ENCODE measurements at places on chromosomes 12 and 14.

- no peak for DNase-seq
Observed at GRCh38 chr14:54474232-54474793, 14.5 kb downstream of the GMFB start.

DNA sequence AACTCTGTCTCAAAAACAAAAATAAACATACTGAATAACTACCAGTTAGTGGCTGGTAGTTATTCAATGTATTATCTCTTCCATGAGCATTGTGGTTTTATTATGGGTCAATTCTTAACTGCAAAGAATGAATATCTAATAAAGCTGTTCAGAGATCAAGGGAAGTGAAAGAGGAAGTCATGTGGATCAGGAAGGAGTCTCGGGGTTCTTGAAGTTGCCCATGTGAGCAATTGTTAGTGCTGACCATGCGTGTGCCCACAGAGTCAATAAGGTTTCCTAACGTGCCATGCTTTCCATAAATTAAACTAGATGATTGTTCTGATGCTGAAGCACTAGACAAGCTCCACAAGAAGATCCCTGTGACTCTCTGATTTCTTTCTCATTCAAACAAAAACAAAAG is 136.5 kb upstream of the CPSF6 start:
- no peak for DNase-seq

DNA sequence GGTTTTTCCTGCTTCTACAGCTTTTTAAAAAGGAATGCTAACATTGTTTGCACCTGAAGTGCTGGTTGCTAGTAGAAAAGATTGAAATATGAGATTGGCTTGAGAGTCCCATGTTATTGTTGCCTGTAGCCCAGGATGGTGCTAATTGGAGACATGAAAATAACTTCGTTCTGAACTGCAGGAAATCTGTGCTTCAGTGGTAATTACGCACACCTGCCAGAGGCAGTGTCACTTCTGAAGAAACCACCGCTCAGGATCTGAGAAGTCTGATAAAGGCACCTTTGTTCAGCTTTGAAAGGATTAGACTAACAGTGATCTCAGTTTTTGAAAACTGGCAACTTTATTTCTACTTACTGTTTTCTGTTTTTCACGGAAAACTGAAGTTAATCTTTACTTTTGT is 15.5 kb upstream of the ATP6V0A2 start:
- no peak for DNase-seq

GRCh38 chr12:64660237-64661018 is 50.1 kb downstream of the RASSF3 start:
- no peak for DNase-seq

DNA sequence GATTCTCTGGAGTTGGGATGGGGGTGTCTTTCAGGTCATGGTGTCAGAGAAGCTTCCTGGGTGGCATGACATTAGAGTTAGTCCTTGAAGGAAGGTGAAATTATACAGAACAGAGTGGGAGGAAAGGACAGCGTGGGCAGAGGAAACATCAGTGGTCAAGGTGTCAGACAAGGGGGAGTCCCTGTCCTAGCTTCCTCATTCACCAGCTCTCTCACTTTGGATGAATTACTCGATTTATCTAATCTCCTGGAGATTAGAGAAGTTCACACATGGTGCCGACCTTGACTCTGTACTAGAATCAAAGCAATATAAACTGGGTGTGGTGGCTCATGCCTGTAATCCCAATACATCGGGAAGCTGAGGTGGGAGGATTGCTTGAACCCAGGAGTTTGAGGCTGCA is 492.9 kb downstream of the VRK1 start:
- DNase-seq: no peak

GRCh38 chr14:23147676-23148075 is 28.6 kb upstream of the CEBPE start:
- no peak for DNase-seq

GRCh38 chr12:24777359-24777758 is 171.5 kb downstream of the BCAT1 start:
- no peak for DNase-seq

DNA sequence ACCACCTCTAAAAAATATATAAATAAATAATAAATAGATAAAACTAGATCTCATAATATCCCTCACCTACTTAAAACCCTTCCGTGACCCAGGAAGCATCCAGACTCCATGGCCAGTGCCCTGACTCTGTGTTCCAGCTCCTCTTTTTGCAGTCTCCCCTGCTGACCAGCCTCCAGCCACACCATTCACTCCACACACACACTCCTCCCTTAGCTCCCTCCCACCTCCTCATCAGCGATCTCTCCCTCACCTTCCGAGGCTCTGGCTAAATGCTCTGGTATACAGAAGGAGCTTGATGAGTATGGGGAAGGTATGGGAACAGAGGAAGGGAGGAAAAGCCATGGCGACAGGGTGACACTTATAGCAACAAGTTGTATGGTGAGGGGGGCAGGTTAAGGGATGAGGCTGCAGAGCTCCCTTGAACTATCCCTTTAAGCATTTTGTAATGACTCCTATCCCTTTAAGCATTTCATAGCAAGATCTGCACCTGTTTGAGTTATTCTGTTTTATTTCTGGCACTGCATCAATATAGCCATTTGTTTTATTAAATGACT is 26.1 kb upstream of the EIF4B start:
- DNase-seq: no peak

GRCh38 chr12:1289371-1290155 is 298.5 kb downstream of the ERC1 start:
- DNase-seq: peak; percentile 5

- no peak for DNase-seq
Observed at GRCh38 chr14:24463884-24464785, 21.6 kb upstream of the SDR39U1 start.

GRCh38 chr12:57629897-57630471 is 3.0 kb downstream of the B4GALNT1 start:
- DNase-seq: no peak

GRCh38 chr14:70317969-70318634 is 41.4 kb downstream of the COX16 start:
- DNase-seq: no peak

DNA sequence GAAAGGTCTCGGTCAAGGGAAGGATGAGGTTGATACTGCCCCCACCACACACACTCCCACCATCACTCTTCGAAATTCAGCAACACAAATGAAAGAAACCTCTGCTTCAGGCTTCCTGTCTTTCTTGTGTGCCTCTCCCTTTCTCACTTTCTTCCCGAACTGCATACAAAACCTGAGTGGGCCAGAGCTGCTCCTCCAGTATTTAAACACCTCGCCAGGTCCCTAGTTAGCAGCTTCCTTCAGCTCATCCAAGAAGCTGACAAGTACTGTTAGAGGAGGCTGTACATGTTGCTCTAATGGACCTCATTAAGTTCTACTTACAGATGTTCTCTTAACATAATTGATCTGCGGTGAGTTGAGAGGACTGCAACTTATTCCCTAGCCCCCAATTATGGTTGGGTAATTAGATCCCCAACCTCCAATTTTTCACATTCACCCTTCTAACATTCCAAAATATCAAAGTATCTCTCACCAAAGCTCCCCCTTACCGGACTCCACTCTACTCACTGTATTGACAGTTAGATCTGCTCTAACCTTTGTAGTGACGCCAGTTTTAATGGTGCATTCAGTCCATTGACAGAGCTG is 4.1 kb upstream of the LMO3 start:
- DNase-seq: no peak

DNA sequence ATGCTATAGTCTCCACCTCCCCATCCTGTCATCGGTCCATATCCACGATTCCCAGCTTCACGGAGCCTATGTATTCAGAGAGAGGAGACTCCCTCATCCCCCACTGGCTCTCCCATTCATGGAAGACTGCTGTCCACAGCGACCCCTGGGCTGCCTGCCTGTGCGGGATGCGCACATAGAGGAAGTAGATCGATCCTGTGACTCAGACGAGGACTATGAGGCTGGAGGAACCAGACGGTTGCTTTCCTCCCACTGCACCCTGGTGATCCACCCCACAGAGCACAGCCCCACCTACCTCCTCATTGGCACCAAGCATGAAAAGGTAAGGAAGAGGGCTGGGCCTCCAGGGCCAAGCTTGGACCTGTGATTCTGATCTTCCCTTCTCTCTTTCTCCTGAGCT is 24.4 kb downstream of the PIGH start:
- no peak for DNase-seq

DNA sequence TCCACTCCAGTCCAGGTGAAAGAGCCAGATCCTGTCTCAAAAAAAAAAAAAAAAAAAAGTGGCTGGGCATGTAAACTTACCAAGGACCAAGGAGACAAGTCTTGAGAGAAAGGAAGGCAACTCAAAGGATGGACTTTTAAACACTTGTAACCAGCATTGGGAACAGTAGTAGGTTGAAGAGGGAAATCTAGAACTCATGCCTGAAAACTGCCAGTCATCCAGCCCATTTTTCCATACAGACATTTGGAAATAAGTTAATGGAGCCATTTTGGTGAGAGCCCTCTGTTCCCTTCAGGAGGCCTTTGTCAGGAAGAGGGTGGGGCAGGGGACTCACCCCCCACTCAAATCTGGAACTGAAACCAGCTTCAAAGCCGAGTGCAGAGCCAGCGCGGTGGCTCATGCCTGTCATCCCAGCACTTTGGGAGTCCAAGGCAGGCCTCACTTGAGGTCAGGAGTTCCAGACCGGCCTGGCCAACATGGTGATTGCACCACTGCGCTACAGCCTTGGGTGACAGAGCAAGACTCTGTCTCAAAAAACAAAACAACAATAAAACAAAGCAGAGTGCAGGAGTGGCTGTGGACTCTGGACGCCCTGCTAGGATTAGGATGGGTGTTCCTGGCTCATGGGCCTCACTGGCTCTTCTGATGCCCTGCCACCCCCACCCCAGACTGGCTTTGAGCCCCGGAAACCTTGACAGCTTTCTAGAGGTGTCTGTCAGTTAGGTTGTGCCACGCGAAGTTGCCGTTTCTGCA is 1.6 kb upstream of the MLXIP start:
- DNase-seq: no peak

- no peak for DNase-seq
Observed at GRCh38 chr12:49461221-49461620, 77.6 kb upstream of the KCNH3 start.

DNA sequence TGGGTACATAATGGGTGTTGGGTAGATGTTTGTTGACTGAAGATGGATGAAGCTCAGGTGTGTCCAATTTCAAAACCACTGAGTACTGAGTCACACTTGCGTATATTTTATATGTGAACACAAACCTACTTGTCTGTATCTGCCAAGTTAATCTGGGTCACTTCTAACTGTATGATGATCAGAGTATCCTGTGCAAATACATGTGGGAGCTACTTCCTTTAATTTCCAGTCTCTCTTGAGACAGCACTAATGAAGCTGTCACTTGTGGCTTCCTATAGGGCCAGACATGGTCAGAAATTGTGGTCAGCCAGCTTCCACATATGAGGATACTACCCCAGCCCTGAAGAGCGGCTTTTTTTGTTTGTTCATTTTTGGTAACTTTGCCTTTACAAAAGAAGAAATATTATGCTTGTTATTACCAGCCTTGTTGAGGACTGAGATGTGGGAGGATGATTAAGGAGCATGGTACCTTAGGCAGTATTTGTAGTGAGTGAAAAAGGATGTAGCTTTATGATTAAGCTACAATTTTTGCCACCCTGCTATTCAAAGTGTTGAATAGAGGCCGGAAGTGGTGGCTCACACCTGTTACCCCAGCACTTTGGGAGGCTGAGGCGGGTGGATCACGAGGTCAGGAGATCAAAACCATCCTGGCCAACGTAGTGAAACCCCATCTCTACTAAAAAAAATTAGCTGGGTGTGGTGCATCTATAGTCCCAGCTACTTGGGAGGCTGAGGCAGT is 32.4 kb downstream of the PLXNC1 start:
- peak; percentile 49 for DNase-seq

- DNase-seq: no peak
Observed at GRCh38 chr14:99821519-99822508, 28.6 kb downstream of the EML1 start.

DNA sequence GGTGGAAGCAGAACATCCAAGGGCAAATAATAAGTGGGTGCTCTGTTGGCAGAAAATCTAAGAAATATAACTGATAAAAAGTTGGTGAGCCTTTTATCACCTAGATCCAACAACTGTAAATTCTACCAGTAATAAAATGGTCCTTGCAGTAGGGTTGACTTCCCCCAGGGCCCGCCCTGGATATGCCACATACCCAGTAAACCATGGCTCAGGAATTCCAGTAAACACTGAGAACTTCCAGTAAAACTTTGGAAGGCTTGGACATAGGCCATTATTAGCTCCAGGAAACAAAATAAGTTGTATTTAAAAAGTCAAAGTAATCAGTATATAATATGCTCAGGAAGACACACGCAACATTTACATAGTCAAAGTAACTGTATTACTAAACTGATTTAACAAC is 402.2 kb downstream of the BCAT1 start:
- no peak for DNase-seq

GRCh38 chr14:103626146-103626850 is 2.7 kb upstream of the KLC1 start:
- no peak for DNase-seq

GRCh38 chr12:124620606-124621295 is 53.3 kb upstream of the NCOR2 start:
- DNase-seq: no peak

GRCh38 chr14:94312481-94313246 is 10.5 kb downstream of the SERPINA6 start:
- no peak for DNase-seq

DNA sequence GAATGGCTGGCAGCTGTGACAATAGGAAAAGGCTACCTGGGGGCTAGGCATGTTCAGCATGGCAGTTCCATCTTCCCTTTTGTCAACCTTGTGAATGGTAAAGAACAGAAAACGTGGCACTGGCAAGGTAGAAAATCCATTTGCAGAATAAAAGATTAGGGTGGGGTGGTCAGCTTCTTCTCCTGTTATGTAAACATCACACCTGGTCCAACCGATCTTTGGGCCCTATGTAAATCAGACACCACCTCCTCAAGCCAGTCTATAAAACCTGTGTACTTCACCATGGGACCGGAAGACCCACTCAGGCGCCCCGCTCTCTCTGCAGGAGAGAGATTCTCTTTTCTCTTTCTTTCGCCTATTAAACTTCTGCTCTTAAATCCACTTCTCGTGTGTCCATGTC is 19.6 kb upstream of the TMEM30B start:
- no peak for DNase-seq

- DNase-seq: no peak
Observed at GRCh38 chr12:94231709-94232108, 83.3 kb downstream of the PLXNC1 start.

DNA sequence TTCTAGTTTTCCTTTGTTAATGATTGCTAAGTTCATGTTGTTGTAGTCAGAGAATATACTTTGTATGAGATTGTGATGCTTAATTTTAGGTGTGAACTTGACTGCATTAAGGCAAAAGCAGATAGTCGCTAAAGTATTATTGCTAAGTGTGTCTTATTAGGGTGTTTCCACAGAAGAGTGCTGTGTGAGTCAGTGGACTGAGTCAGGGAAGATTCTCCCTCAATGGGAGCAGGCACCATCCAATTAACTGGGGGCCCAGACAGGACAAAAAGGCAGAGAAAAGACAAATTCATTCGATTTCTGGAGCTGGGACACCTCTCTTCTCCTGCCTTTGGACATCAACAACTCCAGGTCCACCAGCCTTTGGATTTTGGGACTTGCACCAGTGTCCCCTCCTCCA is 48.5 kb downstream of the BAZ1A start:
- no peak for DNase-seq

DNA sequence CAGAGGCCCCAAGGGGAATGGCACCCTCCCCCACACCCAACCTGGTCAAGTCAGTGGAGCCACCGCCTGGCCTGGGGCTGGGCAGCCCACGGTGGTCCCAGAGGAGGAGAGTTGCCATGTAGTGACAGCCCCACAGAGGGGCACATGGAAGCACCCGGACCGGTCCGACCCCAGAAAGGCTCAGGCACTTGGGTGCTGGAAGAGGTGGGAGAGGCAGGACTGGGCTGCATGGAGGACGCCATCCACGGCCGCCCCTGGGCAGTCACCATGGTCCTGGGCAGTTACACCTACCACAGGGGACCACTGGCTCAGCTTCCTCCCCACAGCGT is 37.9 kb upstream of the TMEM179 start:
- no peak for DNase-seq

GRCh38 chr14:68788996-68789820 is 3.7 kb downstream of the ZFP36L1 start:
- peak; percentile 74 for DNase-seq
